Lung (tissue), 17 donors: ENCODE measurements at places on chromosomes 6 and 20. TPM values are rescaled to one million over a fixed set of nuclear protein-coding genes. Genes with fewer than 3 reads are reported as not detected.

GNRH2 gene
- total RNA-seq, result 0.46 TPM

KCNK15 gene
- total RNA-seq, result 2.6 TPM

DNA sequence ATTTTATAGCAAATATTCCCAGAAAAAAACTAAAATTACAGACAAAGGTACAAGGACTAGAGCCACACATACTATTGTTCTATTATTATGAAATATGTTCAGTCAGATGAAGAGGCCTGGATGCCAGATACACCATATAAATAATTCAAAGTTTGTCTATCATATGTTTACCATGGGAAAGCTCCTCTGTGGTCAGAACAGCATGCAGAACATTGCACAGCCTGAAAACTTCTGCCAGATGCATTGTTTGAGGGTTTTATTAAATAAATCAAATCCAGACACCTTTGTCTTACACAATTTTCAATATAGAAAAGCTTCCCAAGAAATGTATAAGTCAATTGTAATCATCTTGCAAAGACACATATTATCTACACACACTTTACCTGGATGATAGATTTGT is 35.0 kb upstream of the COL21A1 start:
- H3K27ac ChIP-seq, result no peak overlapping the region
- no peak for DNase-seq

LINC00237 gene
- total RNA-seq, result not detected

FERMT1 gene
- 2.4 TPM for total RNA-seq

- H3K36me3 ChIP-seq, result no peaks in the 10 kb centered on the region
- no peak overlapping the region for H3K4me3 ChIP-seq
- H3K27me3 ChIP-seq, result no peaks in the 10 kb centered on the region
- no peaks in the 10 kb centered on the region for H3K4me1 ChIP-seq
Measured at GRCh38 chr6:153059757-153060156, 57.2 kb upstream of the MTRF1L start.
